GM12891 (cell line): ENCODE measurements at places on chromosomes 7 and 10.

DNA sequence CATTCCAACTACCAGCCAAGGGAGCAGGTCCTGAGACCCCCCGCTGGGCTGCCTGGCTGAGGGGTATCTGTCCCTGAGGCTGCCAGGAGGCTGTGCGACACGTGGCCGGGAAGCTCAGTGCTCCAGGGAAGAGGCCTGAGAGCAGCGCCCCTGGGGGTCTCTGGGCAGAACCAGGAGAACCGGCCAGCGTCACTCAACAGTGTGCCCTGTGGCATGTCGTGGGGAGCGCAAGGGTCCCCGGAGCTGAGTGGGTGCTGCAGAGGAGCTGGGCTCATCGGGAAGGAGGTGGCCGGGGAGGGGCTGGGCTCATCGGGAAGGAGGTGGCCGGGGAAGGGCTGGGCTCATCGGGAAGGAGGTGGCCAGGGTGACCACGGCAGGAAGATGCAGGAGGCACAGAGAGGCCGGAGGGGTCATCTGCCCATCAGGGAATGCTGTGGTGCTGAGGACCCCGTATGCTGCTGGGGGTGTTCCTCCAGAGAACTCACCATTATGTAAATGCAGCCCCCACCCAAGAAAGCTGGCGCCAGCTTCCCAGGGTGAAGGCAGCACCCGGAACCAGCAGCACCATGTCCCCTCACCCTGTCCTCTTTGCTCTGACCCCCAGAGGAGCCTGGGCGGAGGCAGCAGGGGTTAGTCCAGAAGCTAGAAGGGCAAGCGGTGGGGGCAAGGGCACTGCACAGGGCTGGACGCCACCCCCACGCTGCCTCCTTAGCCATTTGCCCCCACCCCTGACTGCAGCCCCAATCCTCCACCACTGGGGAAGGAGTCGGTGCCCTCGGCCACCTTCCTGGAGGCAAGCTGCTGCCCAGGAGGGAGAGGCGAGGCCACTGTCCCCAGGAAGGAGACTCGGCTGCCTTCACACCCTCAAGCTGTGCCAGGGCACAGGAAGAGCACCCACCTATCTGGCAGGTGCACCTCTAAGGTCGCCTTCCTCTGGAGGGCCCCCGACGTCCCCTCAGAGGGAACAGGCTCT, 33.3 kb downstream of the CALML3 start:
- no peak for DNase-seq

DNA sequence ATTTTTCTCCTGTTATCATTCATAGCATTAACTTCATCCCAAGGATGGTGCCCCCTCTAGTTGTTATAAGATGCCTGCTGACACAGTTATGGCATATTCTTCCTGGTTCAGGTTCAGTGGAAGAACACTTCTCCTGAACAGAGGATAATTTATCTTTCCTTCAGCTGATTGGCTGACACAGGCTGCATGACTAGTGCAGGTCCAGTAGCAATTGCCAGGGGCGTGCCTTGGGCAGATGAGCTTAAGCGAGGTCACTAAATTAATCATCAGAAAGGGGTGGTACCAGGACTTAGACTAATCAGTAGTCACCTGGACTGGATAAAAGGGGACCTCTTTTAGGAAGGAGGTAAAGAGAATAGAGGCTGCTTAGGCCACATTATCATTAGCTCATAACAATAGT, 42.3 kb downstream of the BZW2 start:
- DNase-seq = no peak

GRCh38 chr10:23611308-23612029, 172.6 kb downstream of the OTUD1 start:
- no peak for DNase-seq

- no peak for DNase-seq
These were observed 315.0 kb downstream of the IPMK start for GRCh38 chr10:57952741-57953140.

GRCh38 chr7:50281680-50282445, 22.7 kb upstream of the IKZF1 start:
- no peak for DNase-seq

DNA sequence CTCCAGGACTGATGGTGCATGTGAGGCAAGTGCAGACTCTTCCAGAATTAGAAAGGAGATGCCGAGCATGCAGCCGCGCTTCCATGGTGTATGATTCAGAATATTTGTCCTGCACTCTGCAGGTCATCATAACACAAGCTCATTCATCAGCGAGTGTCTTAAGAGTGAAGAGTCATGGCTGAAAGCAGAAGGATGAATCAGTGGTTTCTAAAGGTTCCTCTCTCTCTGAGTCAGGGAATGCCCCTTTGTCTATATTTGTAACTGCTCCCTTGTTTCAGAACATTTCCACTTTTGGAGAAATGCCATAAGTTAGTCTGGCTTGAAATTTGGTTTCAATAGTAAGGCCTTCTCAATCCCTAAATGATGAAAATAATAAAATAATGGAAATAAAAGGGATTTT, 52.3 kb downstream of the HECW1 start:
- peak; percentile 33 for DNase-seq

GRCh38 chr10:129694691-129695243, 227.7 kb downstream of the MGMT start:
- DNase-seq = no peak

DNA sequence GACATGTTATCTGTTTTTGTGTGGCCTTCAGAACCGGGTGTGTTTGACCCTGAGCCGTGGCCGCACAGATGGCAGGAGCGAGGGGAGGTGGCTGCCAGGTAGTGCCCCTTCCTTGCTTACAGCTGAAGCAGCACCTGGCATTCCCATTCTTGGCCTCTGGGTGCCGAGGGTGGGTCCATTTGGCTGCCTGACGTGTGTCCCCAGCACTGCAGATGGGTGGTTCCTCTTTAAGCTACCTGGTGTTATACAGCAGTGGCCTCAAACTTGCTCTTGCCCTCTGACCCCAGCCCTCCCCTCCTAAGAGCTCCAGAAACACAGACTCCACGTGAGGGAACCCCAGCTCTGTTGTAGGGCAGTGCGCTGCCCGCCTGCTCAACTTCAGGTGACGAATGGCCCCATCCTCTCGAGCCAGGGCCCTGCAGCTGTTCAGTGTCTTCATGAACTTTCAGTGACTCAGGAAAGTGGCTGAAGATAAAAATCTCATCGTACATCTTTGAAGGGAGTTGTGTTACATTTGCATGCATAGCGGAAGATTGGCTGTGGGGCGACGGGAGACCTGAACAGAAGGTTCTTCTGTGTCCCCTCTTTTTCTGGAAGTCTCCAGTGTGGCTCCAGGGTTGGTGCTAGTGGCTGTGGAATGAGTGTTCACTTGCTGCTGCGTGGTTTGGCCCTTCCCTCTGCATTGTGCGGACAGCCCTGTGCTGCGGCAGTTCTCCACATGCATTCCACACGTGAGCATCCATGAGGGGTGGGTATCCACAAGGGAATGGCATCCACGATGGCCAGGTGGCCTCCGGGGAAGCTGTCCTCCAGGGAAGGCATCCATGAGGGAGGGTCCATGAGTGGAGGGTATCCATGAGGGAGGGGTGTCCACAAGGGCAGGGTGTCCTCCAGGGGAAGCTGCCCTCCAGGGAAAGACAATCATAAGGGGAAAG, 91.6 kb downstream of the INPP5A start:
- DNase-seq = no peak

DNA sequence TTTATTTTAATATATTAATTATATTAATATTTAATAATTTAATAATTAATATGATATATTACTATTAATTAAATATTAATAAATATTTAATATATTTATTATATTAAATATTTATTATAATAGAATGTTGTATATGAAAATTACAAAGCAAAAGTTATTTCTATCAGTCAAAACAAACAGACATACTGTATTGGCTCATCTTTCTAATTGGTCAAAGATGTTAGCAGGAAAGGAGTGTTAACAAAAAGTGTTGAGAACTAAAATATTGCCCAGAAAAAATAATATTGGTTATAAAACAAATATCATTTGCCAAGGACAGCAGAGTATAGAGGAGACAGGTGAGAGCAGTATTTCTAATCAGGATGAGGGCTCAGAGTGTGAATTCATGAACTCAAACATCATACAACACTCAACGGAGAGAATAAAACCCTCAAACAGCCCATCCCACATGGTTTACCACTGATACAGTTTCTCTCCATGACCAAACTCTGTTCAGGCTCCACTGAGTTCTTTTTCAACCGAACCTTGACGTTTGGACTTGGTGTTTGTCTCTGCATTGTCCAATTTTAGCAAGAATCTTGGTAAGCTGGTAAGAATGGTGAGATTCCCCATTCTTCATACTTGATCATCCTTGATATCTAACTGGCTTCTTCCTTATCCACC, 58.0 kb downstream of the TSPAN12 start:
- DNase-seq = no peak

- DNase-seq = no peak
These were observed 10.9 kb upstream of the NFE2L3 start for GRCh38 chr7:26141077-26141476.

- DNase-seq = no peak
These were observed 22.8 kb upstream of the ADAMTS14 start for GRCh38 chr10:70649526-70649925.

DNA sequence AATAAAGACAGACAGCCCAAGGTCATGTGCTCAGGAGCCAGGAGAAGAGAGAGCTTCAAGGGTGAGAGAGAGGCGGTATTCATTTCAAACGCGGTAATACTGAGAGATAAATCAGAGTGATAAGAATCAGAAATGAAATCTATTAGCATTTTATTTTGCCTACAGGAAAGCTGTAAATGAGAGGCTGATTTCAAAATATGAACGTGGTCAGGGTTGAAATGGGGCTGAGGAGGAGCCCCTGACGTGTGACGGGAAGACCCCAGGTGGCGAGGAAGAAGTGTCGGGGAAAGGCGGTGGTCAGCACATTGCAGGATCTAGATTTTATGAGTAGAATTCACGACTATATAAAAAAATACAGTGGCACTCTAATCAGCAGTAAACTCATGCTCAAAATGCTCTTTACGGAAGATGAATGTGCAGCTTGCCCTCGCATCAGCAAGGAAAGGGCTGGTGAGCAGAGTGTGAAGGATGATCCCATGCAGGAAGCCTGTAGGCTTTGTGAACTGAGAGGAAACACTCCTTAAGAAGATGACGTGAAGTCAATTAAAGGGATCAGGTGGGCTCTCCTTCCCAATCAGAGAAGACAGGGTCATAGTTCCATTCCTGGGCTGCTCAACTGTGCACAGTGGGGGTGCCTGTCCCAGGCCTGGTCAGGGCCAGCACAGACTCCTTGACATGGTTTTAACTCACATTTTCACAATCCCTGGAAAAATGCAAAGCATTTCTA, 360.2 kb downstream of the PTPRN2 start:
- DNase-seq = no peak

- DNase-seq = no peak
These were observed 17.5 kb downstream of the STEAP1B start for GRCh38 chr7:22482503-22482902.

- DNase-seq = no peak
These were observed 75.2 kb downstream of the FAM107B start for GRCh38 chr10:14699482-14699881.

- no peak for DNase-seq
These were observed 36.7 kb downstream of the PAPOLB start for GRCh38 chr7:4825081-4825480.

DNA sequence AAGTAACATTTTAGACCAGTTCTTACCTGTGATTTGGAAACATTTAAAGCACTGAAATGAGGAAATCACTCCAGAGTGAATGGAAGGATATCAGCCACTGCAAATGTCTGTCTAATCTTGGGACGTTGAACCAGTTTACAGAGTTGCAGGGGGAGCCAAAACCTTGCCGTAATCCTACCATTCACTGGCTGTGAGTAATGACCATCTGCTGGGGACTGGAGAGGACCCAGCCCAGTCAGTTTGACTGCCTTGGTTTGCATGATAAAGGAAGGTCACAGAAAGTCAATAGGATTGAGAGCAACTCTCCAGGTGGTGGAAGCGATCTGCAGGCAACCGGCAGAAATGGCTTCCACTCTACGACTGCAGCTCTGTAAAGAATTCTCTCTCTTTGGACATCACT, 167.2 kb downstream of the AKR1D1 start:
- no peak for DNase-seq

DNA sequence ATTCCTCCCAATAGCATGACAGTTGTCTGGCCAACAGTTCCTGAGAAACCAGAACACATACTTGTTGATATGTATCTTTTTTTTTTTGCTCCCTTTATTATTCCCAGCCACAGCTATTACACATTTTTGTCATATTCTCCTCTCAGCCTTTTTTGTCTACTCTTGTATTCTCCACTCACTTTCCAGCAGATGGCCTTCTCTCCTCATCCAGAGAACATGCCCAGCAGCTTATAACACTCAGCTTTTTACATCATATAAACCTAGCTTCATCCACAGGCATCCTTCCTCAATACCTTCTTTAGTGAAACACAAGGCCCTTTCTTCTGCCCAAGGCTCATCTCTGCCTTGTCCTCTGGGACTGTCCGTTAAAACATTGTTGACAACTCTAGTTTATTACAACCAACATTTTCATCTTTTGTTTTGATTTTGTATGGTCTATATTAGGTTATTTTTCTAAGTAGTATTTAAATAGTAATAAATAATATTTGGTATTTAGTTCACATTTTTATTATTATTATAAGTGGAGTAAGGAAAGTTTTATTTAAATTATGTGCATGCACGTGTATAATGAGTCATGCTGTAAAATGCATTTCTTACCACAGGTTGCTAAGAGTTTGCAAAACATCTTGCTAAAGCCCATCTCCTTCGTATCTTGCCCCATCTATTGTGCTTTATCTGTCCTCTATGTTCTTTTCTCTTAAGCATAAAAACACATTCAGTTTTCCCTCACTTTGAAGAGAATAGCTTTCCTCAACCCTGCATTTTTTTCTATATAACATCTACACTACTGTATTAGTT, 101.5 kb downstream of the ORC5 start:
- DNase-seq = no peak

DNA sequence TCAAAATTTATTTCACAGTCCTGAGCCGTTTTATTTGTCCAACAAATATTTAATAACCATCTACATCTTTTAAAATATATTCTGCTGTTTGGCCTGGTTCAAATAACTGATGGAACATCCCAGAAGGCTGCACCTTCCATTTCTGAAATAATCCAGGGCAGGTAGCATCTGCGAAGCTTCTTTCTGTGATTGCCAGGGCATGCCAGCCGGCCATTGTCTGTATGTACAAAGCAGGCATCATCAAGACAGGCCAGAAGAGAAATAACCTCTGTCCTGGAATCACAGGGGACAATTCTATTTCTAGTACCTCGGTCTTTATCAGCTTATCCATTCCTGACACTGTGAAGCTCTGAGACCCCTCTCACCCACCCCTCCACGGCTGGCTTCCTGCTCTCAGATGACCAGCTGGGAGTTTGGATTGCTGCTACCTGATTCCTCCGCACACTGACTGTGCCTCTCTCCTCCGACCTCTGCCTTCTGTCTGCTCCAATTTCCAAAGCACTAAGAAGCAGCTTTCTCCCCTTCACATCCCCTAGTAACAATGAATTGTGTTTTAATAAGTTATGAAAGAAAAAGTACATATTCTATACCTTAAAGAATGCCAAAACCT, 8.0 kb downstream of the DGKI start:
- DNase-seq = no peak

- no peak for DNase-seq
These were observed 127.2 kb downstream of the ARL5B start for GRCh38 chr10:18786478-18786877.

- no peak for DNase-seq
These were observed 4.1 kb downstream of the BLNK start for GRCh38 chr10:96267234-96267705.
